NCI-H2081 treated with DMSO at 0.1 percent for 48 hours (cell line): ENCODE measurements at places on chromosomes 7 and 10.

GRCh38 chr10:112913661-112914287, 36.3 kb upstream of the TCF7L2 start:
- DNase-seq = no peak

GRCh38 chr10:68586606-68587305, 26.6 kb downstream of the TET1 start:
- no peak for DNase-seq

DNA sequence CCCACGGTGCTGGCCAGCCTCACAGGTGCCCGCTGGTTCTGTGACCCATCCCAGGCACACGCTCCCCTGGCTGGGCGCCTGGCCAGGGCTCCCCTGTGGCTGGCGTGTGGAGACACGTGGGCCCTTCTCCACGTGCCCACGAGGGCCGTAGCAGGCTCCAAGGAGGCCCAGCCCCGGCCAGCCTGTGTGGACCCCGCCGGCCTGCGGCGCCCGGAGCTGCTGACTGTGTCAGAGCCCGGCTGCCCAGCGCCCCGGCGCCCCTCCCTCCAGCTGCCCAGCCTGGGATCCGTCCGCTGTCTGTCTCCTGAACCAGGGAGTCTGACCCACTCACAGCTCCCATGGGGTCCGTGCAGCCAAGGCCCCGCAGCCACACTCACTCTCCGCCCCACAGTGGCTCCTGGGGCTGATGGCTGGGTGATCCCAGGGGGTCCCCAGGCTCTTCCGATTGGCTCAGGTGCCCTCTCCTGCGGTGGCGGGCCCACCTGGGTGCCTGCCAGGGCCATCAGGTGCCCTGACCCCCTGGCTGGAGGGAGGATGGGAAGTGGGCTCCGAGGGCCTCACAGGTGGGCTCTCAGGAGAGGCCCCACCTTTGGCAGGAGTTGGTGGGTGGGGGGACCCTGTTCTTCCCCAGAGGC, 9.6 kb downstream of the TMEM184A start:
- DNase-seq = no peak

DNA sequence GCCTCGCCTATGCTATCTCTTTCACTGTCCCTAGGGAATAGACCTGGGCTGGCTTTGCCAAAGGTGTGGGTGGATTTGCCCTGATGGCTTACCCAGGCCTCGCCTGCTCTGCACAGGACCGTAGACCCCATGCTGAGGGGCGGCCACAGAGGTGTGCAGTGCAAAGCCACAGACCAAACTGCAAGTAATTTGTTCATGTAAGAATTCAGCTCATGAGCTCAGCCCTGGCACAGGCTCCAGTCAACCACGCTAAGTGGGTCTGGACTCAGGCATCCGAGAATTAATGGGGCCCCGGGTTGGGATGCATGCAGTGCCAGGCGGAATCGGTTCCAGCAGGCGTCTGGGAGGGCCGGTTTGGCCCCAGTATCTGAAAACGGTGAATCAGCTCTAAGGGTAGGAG, 445.2 kb downstream of the DNAJB6 start:
- no peak for DNase-seq

GRCh38 chr10:11134411-11134810, 116.7 kb downstream of the CELF2 start:
- no peak for DNase-seq

GRCh38 chr7:145016068-145016467, 180.2 kb upstream of the TPK1 start:
- DNase-seq = no peak

- no peak for DNase-seq
These were observed 1.9 kb upstream of the HOXA5 start for GRCh38 chr7:27145165-27145913.

DNA sequence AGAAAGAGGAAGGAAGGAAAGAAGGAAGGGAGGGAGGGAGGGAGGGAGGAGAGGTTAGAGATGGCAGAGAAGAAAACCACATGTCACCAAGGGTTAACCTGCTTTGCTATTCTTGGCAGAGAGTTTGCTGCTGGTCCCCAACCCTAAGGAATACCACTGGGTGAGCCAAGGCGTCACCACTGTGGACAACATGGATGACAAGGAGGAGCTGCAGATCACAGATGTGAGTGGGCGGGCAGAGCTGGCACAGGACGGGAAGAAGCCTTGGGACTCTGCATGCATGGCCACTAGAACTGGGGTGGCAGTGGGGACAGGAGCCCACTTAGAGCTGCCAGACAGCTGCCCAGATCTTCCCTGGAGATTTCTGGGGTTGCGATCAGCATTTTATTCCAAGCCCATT, 17.2 kb upstream of the MYH16 start:
- DNase-seq = no peak

- no peak for DNase-seq
These were observed 57.4 kb upstream of the TFEC start for GRCh38 chr7:116087984-116088383.

- DNase-seq = no peak
These were observed 138.6 kb downstream of the NRF1 start for GRCh38 chr7:129750091-129750490.

- no peak for DNase-seq
These were observed 132.7 kb downstream of the DOCK4 start for GRCh38 chr7:112073530-112073929.

GRCh38 chr10:4736183-4736582, 89.8 kb upstream of the AKR1E2 start:
- no peak for DNase-seq

DNA sequence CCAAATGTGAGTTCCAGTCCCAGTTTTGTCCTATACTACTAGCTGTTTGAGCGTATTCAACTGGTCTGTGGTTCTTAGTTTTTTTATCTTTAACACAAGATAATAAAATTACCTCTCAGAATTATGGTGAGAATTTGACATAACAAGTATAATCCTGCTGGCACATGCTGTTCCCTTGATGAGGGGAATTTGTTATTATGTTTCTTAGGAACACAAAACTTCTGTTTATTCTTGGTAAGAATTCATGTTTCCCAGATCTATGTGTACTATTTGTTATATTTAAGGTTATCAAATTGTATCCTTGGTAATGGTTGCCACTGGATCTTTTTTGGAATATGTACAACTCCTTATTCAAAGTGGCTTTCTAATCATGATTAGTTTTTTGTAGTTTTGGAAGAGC, 335.6 kb downstream of the ADK start:
- DNase-seq = no peak

DNA sequence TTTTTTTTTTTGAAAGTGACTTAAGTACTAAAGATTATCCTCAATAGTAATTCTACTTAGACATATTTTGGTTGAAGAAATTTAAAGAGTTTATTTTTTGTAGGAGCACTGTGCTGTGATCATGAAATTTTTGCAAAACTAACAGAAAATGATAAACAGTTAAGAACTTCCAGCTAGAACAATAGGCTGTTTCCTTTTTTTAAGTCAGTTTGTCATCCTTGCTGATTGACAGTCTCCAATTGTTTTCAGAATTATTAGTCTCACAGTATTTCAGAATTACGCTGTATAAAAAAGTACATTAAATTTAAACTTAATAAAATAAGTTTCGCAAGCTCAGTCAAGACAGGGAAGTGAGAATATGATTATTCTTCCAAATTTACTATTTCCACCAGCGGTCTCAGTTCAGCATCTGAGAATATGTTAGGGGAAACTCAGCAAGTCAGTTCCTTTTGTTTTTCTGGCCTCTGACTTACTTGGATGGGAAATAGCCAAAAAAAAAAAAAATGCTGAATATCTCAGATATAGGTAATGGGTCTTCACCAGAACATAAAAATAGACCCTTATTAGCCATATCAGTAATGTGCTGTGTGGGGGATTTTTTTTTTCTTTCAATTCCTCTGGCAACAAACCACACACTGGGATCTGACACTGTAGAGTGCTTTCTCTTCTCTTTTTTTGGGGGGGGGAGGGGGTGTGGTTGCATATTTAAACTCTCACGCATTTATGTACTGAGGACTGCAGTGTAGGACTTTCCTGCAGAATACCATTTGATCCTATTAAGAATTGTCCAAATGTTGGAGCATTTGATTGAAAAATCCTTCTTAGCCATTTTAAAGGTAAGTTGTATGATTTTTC, at the start of gene CD36:
CD36 (plus strand) TSS at position 732 of the 855 bp plus-strand sequence. CDS start 8,099 bp downstream, outside the sequence.
- DNase-seq = no peak

GRCh38 chr7:16651396-16652239, 5.6 kb downstream of the BZW2 start:
- no peak for DNase-seq

- no peak for DNase-seq
These were observed 90.5 kb downstream of the RNF216 start for GRCh38 chr7:5690931-5691473.

- DNase-seq = no peak
These were observed 244.0 kb downstream of the HGF start for GRCh38 chr7:81525841-81526240.

DNA sequence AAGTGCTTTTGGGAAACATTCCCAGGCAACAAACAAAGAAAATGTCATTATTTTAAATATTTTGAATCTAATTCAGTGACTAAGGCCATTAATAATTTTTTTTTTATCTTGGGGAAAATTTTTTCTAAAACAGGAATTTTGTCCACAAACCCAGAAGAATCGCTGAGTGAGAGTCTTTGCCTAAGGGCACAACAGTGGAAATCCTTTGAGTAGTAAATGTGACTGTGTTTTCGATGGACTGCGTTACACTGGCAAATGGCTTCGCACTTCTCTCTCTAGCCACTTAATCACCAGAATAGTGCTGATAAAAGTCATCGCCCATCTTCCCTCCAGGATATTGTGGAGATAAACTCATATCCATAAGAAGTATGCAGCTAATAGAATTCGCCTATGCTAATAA, 430.3 kb upstream of the AKR1E2 start:
- DNase-seq = no peak

DNA sequence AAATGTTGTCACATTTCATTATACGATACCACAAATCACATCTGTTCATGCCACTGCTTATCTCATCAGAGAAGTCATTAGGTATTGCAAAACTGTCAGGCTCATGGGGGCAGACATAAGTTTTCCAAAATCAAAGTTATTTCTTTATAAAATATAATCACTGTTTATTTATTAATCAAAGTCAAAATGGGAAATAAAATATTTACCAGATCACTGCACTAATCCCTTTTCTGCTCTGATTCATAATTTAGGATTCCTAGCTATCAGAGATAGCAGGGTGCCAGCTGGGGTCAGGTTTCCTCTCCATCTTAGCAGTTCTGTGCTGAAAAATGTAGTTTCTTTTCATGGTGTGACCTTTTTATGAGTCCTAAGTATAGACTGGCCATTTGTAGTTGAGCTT, 117.7 kb upstream of the LANCL2 start:
- no peak for DNase-seq

GRCh38 chr7:13420726-13421125, 568.7 kb downstream of the ETV1 start:
- no peak for DNase-seq

GRCh38 chr7:44150966-44151941, 10.1 kb upstream of the MYL7 start:
- no peak for DNase-seq

- no peak for DNase-seq
These were observed at the start of the genes ATP6V0A4 and TMEM213 for GRCh38 chr7:138797715-138798320. ATP6V0A4 (minus strand) TSS chr7:138798196; CDS start chr7:138771247, 26,949 bp downstream. TMEM213 (plus strand) TSS chr7:138797994; CDS start chr7:138798105, 111 bp downstream.

- no peak for DNase-seq
These were observed 88.2 kb downstream of the NSUN6 start for GRCh38 chr10:18563003-18563726.

DNA sequence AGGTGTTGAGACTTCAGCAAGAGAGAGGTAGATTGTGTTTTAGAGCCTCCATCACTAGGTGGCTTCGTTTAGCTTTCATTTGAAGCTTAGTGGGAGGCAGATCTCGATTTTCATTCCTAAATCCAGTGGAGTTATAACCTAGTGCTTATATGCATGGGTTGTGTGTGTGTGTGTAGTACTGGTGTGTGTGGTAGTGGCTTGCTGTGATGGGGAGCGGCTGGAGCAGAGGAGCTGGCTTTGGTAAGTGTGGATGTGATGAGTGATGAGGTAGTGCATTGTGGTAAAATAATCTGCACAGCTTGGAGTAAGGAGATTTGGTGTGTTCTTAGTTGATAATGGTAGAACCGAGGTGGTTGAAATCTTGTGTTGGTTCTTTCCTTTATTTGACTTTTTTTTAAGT, 43.2 kb downstream of the AP3M1 start:
- DNase-seq = no peak

GRCh38 chr7:32100407-32100907, 30.2 kb upstream of the PDE1C start:
- DNase-seq = no peak

GRCh38 chr7:133827707-133828623, 299.2 kb upstream of the LRGUK start:
- DNase-seq = no peak

- DNase-seq = no peak
These were observed 1.0 kb upstream of the LYZL2 start for GRCh38 chr10:30630571-30630970.

DNA sequence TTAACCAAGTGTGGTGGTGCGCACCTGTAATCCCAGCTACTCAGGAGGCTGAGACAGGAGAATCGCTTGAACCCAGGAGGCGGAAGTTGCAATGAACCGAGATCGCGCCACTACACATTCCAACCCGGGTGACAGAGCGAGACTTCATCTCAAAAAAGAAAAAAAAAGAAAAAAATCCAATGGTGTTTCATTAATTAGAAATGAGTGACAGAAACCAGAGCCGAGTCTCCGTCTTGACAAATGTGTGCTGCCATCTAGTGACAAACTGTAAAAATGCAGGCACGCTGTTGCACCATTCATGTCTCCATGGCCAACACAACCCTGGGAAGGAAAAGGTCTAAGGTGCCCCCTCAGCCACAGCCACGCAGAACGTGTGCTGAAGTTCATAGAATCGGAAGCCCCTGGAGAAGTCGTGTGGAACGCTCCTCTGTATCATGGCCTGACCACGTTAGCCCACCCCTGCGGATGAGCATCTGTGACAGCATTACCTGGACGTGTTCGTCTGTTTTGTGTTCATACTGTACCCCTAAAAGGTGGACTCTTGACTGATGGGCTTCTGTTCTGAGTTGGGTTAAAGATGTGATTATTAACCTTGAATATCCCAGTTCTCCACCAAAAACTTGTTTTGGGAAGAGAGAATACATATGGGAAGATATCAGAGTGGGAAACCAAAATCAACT, 94.9 kb downstream of the LYZL2 start:
- no peak for DNase-seq

DNA sequence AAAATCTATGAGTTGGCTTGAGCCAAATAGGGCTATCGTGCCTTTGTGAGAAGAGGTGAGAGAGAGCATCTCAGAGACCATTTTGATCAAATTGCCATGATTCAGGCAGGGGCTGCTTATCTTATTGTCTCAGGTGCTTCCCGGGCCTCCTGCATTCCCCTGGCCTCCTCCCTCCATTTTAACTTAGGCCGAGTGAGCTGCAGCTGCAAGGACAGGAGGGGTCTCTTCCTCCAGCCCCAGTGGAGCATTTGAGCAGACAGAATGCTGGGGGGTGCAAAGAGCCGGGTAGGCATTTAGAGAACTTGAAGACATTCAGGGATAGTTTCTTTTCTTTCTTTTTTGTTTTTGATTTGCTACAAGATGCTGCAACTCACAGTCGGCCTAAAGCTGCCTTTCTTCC, 59.0 kb downstream of the BUB3 start:
- no peak for DNase-seq
